Bronchial epithelial cell (primary cell): ENCODE measurements at places on chromosomes 2 and 18.

DNA sequence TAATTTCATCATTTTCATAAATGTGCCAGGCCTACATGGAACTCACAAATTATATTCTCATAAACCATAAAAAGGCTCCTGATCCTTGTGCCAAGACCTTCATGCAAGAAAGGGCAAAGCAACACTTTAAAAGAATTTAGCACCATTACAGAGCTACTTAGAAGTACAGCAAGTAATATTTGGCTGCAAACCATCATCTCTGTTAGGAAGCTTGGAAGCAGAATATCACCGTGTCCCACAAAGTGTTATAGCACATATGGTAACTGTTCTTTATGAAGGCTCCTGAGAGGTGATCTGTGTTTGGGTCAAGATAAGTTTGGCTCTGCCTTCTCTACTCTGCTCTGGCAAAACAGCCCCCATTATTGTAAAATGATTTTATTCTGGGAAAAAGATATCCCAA, 59.7 kb upstream of the KCNJ3 start:
- DNase-seq = no peak

DNA sequence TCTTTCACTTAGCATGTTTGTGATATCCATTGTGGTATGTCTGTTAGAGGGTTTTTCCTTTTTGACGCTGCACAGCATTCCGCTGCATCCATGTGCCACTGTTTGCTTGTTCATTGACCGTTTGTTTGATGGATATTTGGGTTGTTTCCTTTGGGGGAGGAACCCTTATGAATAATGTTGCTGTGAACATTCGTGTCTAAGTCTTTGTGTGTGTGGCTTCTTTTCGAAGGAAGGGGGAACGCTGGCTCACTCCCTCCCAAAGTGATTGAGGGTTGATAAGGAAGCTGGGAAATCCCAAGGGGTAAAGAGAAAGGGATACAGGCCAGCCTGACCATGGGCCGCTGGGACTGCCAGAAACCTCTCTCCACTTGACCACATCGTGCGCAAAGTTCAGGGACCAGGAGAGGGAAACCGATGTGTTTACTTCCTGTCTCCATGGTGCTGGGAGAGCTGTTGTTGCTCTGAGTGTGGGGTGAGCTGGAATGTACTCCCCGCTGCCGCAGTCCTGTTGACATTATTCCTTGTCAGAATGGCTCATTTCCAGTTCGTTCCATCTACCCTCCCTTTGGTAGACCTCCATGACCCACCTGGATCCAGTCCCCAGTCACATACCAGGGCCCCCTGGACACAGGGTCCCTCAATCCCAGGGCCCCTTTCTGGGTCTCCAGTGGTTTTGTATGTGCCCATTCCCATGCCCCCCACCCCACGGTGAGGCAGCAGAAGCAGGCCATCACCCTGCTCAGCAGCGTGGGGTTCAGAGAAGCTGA, 39.6 kb downstream of the HS1BP3 start:
- peak; percentile 72 for DNase-seq

DNA sequence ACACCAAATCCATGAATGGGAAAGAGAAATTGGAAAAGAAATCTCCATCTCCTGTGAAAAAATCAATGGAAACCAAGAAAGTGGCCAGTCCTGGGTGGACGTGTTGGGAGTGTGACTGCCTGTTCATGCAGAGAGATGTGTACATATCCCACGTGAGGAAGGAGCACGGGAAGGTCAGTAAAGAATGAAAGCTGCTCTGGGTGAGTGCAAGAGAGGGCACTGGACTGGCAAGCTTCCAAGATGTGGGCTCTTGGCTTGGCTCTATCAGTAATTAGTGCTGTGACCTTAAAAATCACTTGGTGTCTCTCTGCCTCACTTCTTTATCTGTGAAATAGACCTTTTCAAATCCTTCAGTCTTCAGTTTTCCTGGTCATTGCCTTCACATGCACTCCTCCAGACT, 89.0 kb downstream of the ZNF532 start:
- DNase-seq = no peak

DNA sequence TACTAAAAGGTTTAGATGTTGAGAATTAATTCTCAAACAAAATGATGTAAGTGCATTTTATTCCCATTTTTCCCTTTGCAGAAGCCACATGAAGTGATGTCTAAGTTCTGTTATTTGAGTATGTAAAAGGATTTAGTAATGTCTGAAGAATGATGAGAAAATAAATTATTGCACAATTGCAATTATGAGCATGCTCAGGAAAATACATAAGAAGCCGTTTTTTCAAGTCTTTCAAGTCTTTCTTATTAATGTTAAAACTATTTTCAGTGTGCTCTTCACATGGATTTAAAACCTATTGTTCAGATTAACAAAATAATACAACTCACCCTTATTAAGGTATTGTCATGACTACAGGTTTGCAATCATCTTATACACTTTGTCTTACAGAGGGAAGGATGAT, 331.4 kb upstream of the NETO1 start:
- DNase-seq = peak; percentile 50

DNA sequence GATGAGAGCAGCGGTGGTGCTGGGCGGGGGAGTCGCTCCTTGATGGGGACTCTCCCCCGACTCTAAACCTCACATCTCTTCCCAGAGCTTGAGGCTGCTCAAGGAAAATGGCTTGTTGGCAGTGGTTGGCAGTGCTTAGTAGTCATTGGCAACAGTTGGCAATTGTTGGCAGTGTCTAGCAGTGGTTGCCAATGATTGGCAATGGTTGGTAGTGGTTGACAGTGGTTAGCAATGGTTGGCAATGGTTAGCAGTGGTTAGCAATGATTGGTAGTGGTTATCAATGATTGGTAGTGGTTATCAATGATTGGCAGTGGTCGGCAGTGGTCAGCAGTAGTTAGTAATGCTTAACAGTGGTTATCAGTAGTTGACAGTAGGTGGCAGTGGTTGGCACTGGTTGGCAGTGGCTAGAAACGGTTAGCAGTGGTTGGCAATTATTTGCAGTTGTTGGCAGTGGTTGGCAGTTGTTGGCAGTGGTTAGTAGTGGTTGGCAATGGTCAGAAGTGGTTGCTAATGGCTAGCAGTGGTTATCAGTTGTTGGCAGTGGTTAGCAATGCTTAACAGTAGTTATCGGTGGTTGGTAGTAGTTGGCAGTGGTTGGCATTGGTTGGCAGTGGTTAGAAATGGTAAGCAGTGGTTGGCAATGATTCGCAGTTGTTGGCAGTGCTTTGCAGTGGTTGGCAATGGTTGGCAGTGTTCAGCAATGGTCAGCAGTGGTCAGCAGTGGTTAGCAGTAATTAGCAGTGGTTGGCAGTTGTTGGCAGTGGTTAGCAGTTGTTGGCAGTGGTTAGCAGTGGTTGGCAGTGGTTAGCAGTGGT, 85.4 kb upstream of the OTOS start:
- DNase-seq = peak; percentile 18

DNA sequence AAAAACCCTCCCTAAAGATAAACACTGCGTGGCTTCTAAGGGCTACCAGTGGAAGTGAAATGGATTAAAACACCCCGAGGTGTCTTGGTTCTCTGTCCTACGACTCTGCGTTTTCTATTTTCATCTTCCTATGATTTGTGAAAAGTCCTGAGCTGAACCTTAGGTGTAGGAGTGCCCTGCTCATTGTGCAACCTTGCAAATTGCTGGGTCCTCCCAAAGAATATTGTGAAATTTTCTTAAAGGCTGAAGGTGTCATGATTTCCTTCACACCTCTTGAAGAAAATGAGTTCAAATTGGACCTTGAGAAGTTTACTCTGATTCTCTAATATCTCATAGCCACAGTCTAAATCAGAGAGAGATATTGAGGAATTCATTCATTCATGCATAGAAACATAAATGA, 1.8 kb upstream of the SLC19A3 start:
- peak; percentile 15 for DNase-seq
